GM06990 (cell line): ENCODE measurements at places on chromosomes 2 and 18.
A peak's percentile ranks its signal among the peaks of the same experiment; 100 is the strongest.

- DNase-seq: no peak
These were observed 3.1 kb downstream of the DNAH6 start for GRCh38 chr2:84519332-84519957.

DNA sequence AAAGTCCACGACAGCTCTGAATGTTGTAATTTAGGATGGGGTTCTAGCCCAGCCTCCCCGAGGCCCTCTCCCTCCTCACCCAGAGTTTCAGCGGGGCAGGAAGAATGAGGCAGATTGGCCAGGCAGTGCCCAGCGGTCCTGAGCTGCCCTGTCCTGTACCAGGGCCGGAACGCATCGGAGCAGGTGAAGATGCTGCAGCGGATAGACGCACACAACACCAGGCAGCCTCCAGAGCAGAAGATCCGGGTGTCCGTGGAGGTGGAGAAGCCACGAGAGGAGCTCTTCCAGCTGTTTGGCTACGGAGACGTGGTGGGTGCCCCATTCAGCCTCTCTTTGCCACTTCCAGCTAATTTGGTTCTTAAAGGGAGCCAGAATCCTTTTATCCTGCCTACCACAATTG, 10.8 kb downstream of the KHK start:
- DNase-seq: no peak

DNA sequence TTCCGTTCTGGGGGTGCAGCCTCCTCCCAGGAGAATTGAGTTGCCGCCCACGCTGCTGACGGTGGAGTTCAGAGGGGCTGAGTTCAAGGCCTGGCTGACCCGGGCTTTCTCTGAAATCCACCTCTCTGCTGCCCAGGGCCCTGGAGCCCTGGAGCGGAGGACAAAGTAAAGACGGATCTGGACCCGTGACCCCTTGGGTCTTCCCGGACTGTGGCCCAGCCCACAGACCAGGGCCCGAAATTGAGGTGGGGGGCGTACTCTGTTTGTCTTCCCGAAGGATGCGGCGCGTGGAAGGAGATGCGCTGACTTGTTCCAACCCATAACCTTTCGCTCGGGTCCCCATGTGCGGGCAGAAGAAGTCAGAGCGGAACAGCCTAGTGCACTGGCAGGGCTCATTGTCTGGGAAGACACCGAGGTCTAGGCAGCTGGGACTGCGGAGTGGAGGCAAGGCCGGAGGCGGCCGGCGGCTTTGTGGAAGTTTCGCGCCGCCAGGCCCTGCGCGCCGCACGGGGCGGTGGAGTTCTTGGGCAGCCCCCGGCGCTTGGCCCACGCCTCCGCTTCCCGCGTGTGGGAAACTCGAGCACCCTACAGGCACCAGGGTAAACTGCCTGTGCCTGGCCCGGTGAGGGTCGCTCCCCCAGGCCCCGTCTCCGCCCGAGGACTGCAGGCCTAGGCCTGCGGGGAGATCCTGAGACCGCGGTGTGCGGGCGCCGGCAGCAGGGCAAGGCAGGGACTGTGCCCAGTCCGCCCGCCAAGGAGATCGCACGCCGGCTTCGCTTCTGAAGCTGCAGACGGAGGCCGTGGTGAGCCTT, 9.8 kb downstream of the POU3F3 start:
- DNase-seq: no peak

GRCh38 chr18:27715751-27716150, 461.2 kb downstream of the CDH2 start:
- DNase-seq: no peak

GRCh38 chr18:2906704-2907549, 60.1 kb downstream of the EMILIN2 start:
- peak; percentile 55 for DNase-seq

- DNase-seq: no peak
These were observed 83.1 kb upstream of the NEUROD1 start for GRCh38 chr2:181763423-181763822.

- no peak for DNase-seq
These were observed 153.6 kb downstream of the FAM210A start for GRCh38 chr18:13572721-13573120.

DNA sequence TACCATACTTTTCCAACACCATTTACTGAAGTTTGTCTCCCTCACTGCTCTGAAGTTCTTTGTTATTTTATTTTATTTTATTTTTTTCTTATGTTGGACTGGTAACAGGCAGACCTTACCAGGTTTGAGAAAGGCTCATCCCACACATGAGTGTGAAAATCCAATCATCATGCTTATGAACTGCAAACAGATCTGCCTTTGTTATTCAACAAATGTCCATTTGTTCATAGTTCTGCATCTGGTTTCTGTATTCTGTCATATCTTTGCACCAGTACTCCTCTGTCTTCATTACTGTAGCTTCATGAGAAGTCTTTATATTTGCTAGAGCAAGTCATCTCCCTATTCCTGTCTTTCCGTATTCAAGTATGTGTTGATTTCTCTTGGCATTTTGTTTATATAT, 5.3 kb downstream of the RNU2-63P start:
- no peak for DNase-seq

DNA sequence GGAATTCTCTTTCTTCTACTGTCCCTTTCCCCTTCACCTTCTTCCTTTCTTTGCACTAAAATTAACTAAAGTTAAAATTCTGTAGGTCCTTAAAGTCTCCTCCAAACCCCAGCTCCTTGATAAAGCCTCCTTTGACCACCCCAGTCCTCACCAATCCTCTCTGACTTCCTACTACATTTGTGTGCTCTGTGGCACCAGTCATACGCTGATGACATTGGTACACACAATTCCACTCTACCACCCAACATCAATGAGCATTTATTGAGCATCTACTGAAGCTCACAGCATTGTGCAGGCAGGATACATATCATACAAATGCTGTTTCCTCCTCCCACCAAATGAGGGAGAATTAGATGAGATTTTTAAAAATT, 4.5 kb upstream of the SP5 start:
- no peak for DNase-seq

DNA sequence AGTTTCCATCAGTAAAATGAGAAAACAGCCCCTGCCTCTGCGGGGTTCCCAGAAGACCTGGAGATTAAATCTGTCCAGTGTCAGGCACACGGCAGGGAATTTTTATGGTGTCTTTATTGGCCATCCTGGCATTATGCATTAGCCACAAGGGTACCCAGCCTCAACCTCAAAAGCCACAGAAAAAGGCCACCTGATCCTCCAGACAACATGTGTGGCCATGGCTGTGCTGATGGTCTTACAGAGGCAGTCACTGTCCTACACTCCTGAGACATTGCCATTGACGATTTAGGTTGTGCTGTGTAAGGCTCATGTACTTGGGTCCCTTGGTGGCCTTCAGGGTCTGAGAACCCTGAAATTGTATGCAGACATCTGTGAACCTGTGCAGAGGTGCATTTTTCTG, 115.6 kb downstream of the SMAD7 start:
- DNase-seq: no peak

DNA sequence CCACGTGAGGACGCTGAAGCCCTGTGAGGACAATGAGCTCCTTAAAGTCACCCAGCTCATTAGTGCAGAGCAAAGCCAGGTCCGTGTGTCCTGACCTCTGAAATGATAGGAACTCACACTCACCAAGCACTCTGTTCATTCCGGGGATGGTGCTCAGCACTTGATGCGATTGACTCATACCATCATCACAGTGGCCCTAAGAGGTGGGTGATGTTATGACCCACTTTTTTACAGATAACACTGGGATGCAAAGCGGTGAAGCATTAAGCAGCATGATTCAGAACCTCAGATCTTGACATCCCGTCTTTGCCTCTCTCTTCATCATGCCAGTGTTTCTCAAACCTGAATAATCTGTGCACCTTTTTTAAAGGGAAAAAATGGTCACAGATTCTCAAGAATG, 234.8 kb downstream of the ALPK2 start:
- DNase-seq: no peak

DNA sequence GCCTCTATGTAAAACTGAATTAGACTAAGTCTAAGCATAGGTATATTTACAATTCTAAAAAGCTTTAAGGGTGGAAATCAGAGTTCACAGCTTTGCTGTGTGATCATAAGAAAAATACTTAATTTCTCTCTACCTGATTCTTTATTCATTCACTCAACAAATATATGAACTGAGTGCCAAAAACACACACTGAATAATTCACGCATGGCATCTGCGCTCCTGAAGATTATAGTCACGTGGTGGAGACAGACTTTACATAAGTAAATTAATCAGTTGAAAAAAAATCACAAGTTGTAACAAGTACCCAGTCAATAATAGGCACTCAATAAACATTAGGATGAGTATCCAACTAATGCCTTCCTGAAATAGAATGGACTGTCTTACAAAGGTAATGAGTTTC, 351.6 kb downstream of the METTL4 start:
- DNase-seq: no peak

DNA sequence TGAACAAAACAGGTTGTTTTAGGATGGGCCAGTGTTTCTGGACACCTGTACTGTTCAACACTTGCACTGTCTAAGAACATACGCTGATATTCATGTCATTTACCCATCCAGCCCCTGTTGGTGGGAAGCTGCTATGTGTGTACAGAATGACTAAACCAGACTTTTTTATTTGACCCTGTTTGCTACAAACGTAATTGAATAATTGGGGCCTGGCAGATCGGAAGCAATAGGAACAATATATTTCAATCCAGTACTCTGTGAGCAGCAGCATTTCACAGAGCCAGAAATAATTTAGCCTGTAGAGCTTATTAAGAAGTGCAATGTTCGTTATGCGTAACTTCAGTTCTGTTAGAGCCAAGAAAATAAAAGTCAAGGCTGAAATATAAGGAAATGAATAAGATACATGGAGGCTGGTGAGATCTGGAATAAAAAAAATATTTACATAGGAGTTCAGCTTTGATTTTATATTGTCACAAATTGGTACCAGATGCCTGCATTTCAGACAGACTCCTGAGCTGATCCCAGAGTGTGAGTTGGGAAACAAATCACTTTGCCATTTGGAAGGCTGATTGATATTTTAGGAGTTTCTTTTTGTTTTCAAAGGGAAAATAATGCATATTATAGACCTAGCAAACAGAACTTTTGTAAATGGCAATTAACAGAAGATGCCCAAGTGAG, 19.7 kb downstream of the CABLES1 start:
- DNase-seq: no peak

DNA sequence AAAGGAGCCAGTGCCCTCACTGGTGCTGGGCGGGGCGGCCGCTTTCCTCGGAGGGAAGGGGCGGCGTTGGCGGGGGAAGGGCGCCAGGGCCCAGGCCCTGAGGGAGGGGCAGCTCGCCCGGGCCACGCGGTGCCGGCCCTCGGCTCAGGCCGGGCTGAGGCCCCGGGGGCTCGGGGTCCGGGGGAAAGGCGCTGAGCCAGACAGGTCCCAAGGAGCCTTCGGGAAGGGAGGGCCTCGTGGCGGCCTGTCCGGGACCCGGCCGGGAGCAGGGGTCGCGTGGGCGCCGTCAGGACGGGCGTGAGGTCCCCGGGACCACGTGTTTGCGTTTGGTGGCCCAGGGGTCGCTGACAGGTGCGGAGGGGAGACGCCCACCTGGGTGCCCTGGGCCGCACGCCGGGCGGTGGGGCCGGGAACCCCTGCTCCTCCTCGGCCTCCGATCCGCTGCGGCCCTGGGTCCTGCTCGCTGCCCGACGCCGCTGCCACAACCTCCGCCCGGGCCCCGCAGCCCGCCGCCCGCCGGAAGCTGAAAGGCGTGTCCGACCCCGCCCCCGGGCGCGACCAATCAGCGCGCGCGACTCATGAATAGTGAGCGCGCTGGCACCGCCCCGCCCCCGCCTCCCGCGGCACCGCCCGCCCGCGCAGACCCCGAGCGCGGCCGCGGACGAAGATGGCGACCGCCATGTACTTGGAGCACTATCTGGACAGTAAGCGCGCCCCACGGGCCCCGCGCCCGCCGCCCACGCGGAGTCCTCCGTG, at the start of gene ING5:
TSS of gene ING5 (plus strand) at position 641 of the 756 bp plus-strand sequence. CDS start at position 668, 27 bp downstream.
- peak; percentile 97 for DNase-seq

- no peak for DNase-seq
These were observed 139.9 kb downstream of the LRRC30 start for GRCh38 chr18:7370802-7371201.

DNA sequence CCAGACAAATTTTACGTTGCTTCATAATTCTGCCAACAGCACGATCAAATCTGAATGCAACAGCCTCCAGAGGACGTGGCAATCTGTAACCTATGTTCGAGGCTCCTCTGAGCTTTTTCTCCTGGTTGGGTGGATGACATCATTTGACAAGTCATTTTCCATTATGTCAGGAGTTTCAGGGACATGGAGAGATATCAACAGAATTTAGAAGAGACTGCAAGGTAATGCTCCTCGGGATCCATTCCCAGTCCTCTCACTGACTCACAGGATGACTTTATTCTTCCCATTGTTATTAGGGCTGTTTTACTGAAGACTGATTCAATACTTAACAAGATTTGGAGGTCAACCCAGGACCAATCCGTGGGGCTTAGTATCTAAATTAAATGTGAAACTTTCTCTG, 72.5 kb upstream of the RNF152 start:
- no peak for DNase-seq

DNA sequence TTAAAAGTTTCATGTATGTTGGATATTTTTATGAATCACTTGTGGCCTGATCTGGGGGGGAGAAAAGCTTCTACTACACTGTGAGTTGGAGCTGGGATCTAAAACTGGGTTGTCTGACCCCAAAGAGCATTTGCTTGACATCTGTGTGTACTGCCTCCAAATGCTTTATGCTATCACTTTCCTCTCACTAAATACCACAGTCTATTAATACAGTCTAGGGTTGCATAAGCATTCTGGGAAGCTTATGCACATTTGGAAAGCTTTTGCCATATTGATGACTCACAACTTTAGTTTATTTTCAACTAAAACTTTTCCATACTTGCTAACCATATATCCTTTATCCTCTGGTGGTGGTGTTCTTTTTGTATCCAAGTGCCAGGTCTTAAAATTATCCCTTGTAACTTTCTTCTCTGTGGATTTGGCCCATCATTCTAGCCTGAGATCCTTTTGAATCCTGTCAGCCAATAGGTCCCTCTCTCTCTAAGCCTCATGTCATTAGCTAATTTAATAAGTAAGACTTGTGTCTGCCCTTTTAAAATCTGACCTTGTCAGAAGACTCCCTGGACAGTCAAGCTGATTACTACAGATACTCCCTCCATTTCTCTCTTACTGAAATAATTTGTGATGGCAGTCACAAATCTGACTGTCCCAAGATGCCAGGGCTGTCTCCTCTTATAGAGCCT, 72.7 kb downstream of the NXPH2 start:
- no peak for DNase-seq

DNA sequence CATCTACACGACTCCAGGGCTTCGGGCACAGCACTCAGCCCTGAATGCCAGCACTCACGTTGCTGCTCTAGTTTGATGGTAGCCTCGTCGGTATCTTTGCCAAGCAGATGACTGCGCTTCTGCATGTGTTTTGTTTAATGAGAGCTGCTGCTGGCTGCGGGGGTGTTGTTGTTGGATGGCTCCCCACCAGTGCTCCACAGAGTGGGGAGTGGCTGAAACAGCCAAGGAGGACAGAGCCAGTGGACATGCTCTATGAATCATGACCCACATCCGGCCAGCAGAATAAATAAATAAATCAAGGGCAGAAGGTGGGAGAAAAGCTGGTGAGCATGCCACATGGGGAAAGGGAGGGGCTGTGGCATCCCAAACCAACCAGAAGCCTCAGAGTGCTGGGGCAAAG, 131.2 kb upstream of the SOX11 start:
- DNase-seq: no peak
